ENCODE measurements at places on chromosomes 11 and 22. TPM values are rescaled to one million over a fixed set of nuclear protein-coding genes. Genes with fewer than 3 reads are reported as not detected.

The MPST gene
- 18.0 TPM for total RNA-seq

The NCF4 gene
- 15.6 TPM for total RNA-seq

The MS4A3 gene
- total RNA-seq, result not detected

The SOX6 gene
- total RNA-seq, result not detected

The MFNG gene
- 214 TPM for total RNA-seq

The PHLDA2 gene
- total RNA-seq, result 28.0 TPM

The OR4A16 gene
- not detected for total RNA-seq

The CRYBB2 gene
- not detected for total RNA-seq

The PTPRCAP gene
- total RNA-seq, result 109 TPM

The APOL1 gene
- total RNA-seq, result 36.7 TPM

The ACO2 gene
- 101 TPM for total RNA-seq

The PGR gene
- not detected for total RNA-seq

The SLC22A8 gene
- total RNA-seq, result not detected

The KCNE3 gene
- not detected for total RNA-seq

The SIK3 gene
- 49.9 TPM for total RNA-seq

The NLRP6 gene
- total RNA-seq, result 5.2 TPM

The HOATZ gene
- total RNA-seq, result not detected

The APOBEC3C gene
- 71.5 TPM for total RNA-seq

The OR51B4 gene
- not detected for total RNA-seq

The TRIM49 gene
- total RNA-seq, result not detected

The GRM5 gene
- total RNA-seq, result not detected

The ISX gene
- total RNA-seq, result not detected

The RBMXL2 gene
- total RNA-seq, result not detected

The FGF3 gene
- total RNA-seq, result not detected

The KBTBD3 gene
- total RNA-seq, result 4.1 TPM

The POLDIP3 gene
- 87.2 TPM for total RNA-seq

The P4HA3 gene
- total RNA-seq, result not detected

The OR56A1 gene
- not detected for total RNA-seq

The PPP2R5B gene
- total RNA-seq, result 14.0 TPM

The CENPM gene
- total RNA-seq, result 84.6 TPM

The APOL4 gene
- total RNA-seq, result not detected

The RNF121 gene
- 65.8 TPM for total RNA-seq

The MOV10L1 gene
- total RNA-seq, result not detected

The APOBEC3A gene
- not detected for total RNA-seq

The OR2D2 gene
- 0.56 TPM for total RNA-seq

The VWA5A gene
- total RNA-seq, result 7.9 TPM

The CYTH4 gene
- 49.5 TPM for total RNA-seq

The ABTB2 gene
- total RNA-seq, result 14.1 TPM

The C11orf87 gene
- total RNA-seq, result not detected

The USP35 gene
- total RNA-seq, result 11.8 TPM

The MUC5AC gene
- not detected for total RNA-seq

The OR8D4 gene
- not detected for total RNA-seq

The PSMA1 gene
- total RNA-seq, result 313 TPM

The B3GAT1 gene
- total RNA-seq, result 0.39 TPM

The GLYAT gene
- not detected for total RNA-seq

The BARX2 gene
- 8.8 TPM for total RNA-seq

The TCIRG1 gene
- total RNA-seq, result 142 TPM
